Activated naive CD4-positive, alpha-beta T cell treated with anti-CD3 and anti-CD28 coated beads, Interleukin-2, amount 10 ng/mL, durations not matched to agents 7 days and 5 days (primary cell): ENCODE measurements at places on chromosomes 1 and 21.

DNA sequence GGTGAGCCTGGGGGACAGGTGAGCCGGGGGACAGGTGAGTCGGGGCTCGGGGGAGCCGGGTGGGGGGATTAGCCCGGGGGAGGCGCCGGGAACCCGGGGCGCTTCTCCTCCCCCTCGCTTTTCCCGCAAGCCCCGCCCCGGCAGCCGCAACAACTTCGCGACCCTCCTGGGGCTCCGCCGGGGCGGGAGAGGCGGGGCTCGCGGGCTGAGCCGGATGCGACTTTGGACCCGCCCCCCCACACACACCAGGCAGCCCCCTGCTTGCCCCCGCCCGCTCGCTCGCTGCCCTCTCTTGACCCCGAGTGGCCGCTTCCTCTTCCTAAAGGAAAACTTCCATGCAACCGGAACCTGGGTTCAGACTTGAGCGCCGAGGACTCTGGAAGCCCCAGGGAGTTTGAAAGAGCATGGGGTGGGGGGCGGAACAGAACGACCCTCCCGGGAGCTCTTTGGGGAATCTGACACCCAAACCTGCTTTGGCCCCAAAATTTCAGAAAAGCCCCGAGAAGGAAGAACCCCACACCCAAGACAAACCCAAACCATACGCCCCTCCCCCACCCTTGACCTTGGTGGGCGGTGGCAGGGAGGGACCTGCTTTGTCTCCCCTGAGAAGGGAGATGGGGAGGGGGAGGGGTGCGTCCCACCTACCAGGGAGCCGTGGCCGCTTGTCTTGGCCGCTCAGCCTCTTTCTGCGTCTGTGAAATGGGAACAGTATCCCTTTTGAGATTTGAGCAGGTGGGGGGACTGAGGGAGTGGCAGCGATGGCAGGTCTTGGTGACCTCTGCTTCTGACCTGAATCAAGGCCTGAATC is 550 bp downstream of the ARHGEF16 start:
- DNase-seq: peak; percentile 40

DNA sequence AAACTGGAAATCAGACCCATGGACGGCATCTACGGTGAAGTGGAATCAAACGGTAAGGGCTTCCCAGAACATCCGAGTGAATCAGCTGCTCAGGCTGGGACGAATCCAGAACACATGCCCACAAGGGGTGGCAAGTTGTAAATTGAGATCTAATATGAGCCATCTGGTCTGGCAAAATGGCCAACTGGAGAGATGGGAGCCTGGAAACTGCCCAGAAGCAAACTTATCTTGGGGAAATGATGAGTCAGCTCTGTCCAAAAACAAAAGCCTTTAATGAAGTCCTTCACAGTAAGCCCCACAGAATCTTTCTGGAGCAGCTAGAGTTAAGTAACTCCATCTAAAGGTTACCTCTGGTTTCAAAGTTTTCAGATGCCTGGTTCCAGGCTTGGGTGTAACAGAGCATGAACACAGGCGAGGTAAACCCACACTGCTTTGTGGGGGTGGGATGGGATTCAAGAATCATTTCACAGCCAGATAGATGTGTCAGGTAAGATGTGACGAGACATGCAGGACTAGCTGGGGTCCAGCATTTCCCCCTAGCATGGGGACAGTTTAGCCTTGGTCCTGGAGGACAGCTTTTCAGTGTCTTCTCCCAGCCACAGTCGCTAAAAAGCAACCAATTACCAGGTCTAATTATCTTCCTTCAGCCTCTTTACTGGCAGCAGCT is 10.5 kb upstream of the SRP9 start:
- no peak for DNase-seq

- no peak for DNase-seq
Measured at GRCh38 chr1:19698181-19698580, 33.5 kb downstream of the HTR6 start.

- no peak for DNase-seq
Measured at GRCh38 chr1:17109892-17110554, 9.2 kb downstream of the PADI2 start.

DNA sequence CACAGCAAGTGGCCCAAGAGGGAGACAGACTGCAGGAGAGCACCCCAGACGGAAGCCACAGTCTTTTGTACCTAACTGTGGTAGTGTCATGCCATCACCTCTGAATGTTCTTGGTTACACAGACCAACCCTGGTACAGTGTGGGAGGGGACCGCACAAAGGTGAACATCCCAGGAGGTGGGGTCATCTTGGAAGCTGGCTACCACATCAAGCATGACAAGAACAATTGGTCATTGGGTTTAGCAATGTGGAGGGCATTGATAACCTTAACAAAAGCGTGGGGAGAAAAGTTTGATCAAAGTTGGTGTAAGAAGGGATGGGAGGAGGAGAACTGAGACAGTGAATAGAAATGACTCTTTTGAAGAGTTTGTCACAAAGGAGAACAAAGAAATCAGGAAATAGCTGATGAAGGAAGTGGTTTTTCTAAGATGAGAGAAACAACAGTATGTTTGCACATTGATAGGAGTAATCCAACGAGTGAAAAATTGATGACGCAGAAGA is 87.1 kb upstream of the CACNA1E start:
- peak; percentile 78 for DNase-seq

DNA sequence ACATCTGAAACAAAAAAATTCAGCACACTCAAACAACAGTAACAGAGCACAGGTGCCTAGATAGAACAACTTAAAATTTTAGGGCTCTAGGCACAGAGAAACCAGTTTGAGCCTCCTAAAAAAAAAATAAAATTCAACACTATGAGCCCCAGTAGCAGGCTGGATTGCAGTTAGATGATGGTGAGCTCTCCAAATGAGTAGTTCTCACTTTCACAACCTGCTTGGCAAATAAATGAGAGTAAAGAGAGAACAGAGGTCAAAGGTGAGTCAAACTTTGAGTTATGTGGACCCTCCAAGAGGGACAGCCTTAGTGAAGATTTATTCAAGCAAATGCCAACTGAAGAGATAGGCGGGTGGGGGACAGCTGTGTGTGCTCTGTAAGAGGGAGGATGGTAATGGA is 3.6 kb downstream of the BEND5 start:
- no peak for DNase-seq

- no peak for DNase-seq
Measured at GRCh38 chr1:7893529-7894180, 40.8 kb upstream of the UTS2 start.

DNA sequence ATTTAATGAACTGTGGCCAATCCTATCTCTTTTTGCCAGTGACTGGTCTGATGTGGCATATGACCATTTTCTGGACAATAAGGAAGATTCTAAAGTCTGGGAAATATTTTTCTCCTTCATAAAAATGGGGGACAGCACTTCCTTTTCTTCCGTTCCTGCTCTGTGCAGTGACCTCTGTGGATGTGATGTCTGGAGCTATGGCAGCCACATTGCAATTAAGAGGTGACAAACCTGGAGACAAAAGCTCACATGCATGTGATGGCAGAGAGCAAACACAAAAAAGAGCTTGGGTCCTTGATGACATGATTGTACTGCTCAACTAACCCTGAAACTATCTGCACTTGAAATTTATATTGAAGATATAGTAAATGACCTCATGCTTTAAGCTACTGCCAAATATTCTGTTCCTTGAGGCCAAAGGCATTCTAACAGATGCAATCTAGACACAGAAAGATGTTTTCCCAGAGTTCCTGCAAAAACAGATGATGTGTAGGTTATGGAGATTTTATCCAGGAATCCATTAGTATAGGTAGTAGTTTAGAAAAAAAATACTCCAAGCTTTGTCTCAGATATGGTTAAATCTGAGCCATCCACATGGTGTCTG is 2.2 kb upstream of the MAGI3 start:
- no peak for DNase-seq

- DNase-seq: no peak
Measured at GRCh38 chr1:51301152-51301843, 29.1 kb downstream of the TTC39A start.

DNA sequence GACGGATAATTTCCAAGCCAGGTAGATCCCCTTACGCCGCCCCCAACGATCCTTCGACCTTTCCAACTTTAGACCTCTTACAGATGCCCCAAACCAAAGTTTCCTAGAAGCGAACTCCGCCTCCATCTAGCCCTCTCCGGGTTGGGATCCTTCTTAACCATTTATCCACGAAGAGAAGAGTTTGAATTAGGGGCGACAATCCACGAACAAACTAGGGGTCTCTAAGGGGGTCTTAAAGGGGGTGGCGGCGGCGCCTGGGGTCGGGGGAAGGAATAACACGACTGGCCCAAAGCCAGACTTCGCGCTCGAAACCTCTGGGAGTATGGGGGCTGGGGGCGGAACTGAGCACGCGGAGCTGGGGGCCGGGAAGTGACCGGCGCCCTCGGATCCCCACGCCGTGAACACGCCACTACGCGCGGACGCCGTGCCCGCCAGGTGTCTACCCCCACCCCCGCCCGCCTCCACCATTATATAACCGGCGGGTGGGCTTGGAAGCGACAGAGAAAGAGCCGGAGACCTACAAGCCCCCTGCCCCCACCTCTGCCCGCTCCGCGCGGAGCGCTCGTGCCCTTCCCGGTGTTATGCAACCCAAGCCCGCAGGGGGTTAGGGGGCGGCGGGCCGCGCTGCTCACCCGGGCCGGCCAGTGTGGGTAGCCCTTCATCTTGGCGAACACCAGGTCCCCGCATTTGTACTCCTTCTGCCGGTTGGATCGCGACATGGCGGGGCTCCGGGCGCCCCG is 594 bp downstream of the HDGF start:
- DNase-seq: peak; percentile 60

DNA sequence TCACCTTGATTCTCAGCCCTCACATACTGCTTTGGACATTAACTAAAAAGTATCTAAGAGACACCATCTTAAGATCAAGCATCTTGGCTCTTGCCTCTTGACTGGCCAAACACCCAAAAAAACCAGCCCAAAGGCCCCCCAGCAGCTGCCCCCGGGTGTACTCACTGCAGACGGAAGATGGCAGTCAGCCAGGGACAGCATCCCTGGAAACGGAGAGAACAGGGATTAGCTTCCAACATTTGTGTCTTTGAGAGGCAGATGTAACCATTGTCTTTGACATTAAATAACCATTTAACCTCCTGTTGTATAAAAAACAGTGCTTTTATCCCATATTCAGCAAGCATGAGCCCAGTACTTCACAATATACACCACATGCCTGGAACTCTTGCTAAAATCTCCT is 11.3 kb downstream of the TMEM63A start:
- DNase-seq: no peak

GRCh38 chr1:179105393-179105792 is 23.5 kb downstream of the TOR3A start:
- DNase-seq: no peak

- DNase-seq: no peak
Measured at GRCh38 chr1:90012300-90012699, 17.4 kb downstream of the ZNF326 start.

DNA sequence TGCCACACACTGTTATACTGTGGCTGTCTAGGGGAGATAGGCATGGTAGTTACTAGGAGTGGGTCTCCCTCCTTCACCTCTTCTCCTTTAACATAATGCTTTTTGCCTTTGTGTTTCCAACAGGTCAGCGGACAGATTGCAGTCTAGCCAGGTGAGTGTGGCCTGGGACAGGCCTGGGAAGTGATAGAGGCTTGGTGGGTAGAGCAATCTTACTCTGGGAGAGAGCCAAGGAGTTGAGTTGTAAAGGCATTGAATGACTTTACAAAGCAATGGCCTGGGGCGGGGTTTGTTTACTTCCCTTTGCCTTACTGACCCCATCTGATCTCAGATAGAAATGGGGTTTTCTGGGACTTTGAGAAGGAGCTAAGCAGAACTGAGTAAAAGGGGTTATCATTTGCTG is 51.0 kb upstream of the IKBKE start:
- DNase-seq: no peak

DNA sequence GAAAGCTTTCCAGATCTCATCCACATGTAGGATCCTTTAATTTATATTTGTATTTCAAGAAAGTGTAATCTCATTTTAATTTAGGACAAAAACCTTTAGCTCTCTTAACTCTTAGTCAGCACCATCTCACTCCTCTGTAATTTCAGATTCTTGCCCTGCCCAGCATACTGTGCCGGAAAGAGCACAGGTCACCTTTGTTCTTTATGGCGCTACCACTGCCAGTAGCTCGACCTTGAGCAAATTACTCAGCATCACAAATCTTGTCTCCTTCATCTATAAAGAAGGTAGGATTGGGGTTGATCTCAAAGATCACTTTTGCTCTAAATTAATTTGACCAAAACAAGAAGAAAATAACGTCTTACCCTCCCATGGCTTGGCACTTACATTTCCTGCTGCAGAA is 56.1 kb upstream of the ZC3H11B start:
- DNase-seq: no peak

GRCh38 chr1:30719406-30720270 is 3.7 kb downstream of the MATN1 start:
- DNase-seq: no peak

GRCh38 chr1:207798847-207799246 is 47.0 kb downstream of the CD46 start:
- peak; percentile 37 for DNase-seq

DNA sequence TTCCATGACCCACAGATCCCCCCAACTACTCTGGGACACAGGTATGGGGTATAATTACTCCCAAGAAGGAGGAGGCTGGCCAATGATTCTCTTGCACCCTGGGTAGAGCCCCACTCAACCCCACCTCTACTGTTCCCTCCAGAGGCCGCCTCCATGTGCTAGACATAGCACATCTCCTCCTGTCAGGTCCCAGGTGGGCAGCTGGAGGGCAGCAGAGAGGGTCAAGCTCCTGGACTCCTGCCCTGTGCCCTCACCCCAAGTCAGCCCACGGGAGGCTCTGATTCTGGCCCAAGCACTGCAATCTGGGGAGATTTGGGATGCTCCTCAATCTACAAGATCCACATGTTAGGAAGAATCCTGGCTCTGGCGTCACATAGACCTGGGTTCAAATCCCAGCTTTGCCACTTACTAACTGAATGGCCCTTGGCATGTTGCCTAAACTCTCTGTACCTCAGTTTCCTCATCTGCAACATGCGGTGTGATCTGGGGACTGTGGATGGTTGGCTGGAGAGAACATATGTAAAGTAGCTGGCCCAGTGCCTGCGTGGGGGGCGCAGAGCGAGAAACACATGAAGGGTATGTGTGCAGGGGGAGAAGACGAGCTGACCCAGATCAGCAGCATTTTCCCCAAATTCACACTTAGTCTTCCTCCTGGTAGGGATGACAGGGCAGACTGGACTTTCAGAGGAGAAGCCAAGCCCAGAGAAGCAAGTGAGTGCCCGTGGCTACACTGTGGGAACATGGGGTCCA is 23.2 kb downstream of the TNNT2 start:
- no peak for DNase-seq

DNA sequence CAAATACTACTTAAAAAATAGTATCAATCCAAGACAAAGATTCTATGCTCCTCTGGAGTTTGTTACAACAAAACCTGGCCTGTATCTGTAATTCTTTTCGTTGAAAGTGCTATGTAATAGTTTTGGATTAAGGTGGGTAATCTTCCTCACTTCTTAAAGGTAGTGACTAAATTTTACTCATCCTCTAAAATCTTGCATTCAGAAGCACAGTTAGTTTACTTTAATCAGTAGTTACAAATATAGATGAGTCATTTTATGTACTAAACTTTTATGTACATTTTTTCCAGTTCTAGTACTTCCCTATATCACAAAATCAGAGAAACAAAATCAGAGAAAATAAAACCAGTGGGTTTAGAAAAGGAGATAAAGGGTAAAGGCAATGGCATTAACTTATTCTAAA is 51.3 kb downstream of the ZNHIT6 start:
- no peak for DNase-seq

- DNase-seq: no peak
Measured at GRCh38 chr1:175783126-175783722, 39.8 kb upstream of the TNR start.
